ENCODE measurements at places on chromosomes 12 and 14.

DNA sequence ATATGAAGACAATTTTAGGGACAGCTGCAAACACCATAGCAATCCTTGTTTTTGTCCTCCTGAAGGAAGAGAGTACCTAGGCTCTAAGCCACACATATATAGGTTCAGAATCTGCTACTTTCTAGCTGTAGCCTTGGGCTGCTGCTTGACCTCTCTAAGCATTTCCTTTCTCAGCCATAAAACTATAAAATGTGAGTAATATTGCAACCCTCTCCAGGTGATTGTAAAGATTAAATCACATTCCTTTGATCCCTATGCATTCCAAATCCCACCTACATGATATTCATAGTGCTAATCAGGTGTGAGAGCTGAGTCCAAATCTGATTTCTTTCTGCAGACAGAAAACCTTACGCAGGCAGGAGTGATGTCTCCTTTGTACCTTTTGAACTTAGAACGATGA, 913.5 kb downstream of the VRK1 start:
- no peak for DNase-seq

DNA sequence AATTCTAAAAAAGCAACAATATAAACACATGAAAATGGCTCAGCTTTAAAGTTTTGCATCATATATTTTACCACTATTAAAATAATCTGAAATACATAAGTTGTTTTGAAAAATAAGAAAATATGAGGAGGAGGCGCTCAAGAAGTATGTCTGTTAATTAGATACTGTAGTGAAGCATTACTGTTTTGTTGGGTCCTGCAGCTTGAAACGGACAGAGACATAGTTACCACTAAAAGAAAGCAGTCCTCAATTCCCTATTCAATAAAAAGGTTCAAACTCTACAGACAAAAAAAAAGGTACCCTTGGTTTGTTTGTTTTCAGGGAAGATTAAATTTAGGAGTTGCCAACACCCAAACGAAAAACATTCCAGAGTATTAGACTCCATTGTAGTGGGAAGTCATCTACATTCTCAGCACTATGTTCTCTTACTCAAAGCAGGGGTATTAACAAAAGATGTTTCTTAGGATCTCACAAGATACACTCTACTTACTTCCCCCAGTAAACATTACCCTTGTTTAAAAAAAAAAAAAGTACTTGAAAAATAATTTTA, 3.0 kb downstream of the PAWR start:
- DNase-seq: no peak

DNA sequence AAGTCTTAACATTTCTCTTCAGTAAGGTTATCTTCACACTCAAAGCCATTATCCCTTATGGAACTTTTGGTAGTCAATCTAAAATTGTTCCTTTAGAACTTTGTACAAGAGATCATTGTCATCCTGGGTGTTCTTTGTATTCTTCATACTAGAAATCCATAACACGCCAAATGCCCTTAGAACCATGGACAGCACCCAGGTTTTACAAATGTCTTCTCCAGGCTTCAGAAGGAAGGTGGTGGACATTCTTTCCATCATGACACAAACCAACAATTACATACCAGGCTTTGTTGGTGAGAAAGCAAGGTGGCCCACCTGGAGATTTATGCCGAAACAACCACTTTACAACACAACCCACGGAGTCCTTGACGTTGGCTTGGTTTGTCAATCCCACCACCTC, 365.6 kb upstream of the TBX3 start:
- no peak for DNase-seq

DNA sequence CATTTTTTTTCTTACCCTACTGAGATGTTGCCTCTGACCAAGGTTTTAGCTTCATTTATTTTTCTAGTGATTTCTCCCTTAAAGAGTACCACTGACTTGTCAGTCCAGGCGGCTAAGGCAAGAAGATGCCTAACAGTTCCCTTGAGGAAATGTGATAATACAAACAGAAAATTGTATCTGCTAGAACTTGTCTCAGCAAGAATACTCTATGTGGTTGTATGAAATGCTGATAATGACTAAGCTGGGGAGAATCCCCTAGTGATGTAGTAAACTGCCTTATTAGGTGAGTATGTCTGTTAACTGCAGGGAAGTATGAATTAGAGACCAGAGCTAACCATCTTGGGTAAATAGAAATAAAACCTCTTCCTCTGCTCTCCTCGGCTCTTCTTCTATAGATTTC, 6.7 kb downstream of the C12orf54 start:
- DNase-seq: no peak

DNA sequence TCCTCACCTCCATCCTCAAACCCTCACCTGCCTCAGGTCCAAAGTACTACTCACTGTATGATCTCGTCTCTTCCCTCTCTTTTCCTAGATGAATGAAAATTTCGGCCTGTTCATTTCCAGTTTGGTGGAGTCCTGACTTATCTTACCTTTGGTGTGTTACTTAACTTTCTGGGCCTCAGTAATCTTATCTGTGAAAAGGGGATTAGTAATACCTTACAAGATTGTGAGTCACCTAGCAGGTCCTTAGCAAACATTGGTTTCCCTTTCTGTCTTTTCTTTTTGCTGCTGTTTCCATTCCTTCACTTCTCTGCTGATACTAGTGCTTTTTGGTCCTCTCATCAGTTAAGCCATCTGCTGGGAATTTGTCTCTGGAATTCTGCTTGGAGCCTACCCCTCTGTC, 52.8 kb downstream of the AKAP6 start:
- no peak for DNase-seq

Data from T-cell (primary cell).